Activated T-cell treated with anti-CD3 and anti-CD28 coated beads for 48 hours (primary cell): ENCODE measurements at places on chromosomes 2 and 18.

DNA sequence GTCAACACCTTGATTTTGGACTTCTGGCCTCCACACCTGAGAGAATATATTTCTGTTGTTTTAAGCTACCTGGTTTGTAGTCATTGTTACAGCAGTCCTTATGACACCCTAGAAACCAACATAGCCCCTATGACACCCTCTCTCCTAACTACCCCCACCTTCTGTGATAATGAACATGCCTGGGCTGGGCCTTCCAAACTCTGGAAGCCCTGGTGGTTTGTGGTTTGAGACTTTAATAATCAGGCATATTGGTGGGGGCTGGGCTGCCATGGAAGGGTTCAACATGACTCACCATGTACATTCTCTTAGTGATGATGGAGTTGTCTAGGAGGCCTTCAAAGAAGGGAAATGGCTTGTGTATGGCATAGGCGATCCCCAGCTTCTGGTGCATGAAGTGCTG lies 3.3 kb downstream of the SP110 start:
- DNase-seq, result no peak

DNA sequence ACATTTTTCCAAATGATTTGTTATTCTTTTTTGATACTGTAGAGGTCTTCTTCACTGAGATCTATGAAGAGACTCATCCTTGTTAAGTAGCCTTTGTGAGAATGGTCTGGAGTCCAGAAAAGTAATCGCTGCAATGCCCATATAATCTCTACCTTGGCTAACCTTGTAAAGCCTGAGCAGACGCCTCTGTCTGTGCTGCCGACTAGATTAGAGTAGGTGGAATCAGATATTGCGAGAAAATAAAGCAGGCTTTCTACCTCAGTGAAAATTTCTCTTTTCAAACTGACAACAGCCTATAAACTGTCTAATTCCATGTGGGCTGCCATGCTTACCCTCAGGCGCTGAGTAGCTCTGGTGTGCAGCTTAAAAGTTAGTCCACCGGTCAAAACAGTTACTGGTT lies 17.5 kb upstream of the CERS6 start:
- no peak for DNase-seq

GRCh38 chr2:45121236-45121927 lies 112.1 kb upstream of the SIX2 start:
- no peak for DNase-seq

DNA sequence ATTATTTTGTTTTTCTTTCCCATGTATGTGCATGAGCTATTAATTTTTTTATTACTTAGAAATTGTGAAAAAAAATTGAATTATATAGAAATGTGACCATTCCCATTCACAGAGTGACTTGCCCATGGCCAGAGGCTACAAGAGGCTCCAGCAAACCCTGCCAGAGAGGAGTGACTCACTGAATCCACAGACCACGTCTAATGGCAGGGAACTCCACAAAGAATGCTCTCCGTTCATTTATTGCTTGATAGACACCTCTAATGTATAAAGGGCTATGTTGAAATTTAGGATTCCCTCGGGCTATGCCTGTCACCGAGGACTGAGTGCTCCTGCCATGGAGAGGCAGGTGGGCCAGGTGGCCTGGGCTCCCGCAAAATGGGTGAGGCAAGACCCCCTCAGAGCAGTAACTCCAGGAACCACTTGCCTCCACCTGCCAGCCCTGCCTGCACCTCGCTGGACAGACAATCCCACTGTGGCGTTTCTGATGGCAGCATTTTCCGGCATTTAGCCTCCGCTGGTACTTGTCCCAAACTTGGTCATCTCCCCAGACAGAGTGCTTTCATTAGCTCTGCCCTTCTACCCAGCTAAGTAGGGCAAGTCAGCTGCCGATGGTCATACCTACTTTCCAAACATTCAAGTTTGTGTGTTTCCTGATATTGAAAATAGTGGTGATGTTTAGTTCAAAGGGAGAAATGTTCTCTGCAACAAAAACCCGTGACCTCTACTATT lies 200.3 kb downstream of the PRKCE start:
- DNase-seq, result no peak

DNA sequence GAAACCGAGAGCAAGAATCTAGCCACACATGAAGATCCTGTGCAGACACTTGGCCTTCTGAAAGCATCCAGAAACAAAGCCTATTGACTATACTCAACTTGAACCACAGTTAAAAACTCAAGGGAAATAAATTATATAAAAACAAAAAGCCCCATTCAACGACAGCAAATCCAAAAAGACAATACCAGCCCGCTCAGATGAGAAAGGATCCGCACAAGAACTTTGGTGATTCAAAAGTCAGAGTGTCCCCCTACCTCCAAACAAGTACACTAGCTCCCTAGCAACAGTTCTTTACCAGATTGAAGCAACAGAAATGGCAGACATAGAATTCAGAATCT lies 163.2 kb downstream of the WDPCP start:
- no peak for DNase-seq

DNA sequence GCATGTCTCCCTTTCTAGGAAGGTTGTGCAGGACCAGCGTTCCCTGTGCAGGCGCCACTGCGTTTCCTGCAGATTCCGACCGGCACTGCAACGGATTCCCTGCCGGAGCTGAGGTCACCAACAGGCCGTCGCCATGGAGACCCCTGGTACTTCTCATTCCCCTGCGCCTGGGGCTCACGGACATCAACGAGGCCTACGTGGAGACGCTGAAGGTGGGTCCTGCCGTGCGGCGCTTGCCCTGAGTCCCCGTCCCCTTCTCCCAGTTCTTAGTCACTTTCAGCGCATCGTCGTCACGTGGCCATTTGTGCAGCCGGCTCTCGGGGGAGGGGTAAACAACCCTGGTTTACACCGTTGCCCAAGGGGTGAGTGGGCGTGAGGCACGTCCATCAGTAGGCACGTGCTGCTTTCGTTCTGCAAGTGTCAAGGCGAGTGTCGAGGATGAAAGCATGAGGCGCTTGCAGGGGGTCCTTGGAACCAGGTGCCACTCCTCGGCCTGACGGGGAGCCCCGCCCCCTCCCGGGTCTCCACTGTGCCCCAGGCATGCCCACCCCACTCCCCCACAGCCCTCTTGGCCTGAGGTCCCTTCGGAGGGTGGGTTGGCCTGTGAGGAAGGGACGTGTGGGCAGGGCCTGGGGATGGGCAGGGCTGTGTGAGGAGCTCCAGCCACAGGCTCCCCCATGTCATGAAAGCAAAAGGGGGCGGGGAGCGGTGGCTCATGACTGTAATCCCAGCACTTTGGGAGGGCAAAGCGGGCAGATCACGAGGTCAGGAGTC lies 19.8 kb downstream of the DTYMK start:
- no peak for DNase-seq

- no peak for DNase-seq
Measured at GRCh38 chr18:38358805-38359657, 793.4 kb upstream of the CELF4 start.

DNA sequence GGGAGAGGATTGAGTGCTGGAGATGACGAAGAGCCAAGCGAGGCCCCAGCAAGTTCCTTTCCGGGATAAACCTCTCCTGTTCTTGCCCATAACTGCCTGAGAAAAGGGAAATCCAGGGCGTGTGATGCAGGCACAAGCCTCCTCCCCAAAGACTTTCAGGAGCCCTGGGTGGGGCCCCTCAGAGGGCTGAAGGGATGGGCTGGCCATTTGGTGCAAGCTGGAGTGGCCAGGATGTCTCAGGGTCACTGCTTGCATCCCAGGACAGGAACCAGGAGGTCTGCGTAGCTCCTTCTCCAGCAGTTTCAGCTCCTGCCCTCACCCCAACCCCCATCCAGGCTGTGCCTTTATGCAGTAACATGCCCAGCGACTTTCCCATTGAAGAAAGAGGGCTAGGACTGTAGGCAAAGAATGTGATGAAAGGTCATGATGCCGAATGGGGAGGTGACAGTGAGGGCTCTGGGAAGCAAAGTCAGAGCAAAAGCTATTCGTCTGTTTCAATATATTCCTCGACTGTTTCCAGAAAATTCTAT lies 80.2 kb downstream of the PXDN start:
- DNase-seq, result no peak

GRCh38 chr2:7963787-7964186 lies 718.1 kb upstream of the ID2 start:
- DNase-seq, result no peak

DNA sequence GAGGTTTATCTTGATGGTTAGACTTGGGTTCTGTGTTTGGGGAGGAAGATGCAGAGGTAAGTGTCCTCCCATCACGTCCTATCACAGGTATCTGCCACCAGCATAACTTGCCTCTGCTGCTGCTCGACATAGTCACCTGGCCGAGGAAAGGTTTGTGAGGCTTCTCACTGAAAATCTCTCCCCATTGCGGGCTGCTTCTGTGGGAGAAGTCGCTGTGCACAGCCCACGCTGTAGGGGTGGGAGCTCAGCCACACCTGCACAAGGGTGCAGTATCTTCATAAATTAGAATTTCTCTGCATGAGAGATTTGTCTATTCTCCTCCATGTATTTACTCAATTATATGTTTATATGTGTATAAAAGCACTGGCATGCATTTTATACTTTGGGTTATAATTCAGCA lies 415.7 kb upstream of the MYT1L start:
- no peak for DNase-seq

- DNase-seq, result no peak
Measured at GRCh38 chr2:24337890-24338289, 22.4 kb downstream of the ITSN2 start.

GRCh38 chr2:237752761-237753165 lies 45.8 kb upstream of the RBM44 start:
- DNase-seq, result peak; percentile 33

DNA sequence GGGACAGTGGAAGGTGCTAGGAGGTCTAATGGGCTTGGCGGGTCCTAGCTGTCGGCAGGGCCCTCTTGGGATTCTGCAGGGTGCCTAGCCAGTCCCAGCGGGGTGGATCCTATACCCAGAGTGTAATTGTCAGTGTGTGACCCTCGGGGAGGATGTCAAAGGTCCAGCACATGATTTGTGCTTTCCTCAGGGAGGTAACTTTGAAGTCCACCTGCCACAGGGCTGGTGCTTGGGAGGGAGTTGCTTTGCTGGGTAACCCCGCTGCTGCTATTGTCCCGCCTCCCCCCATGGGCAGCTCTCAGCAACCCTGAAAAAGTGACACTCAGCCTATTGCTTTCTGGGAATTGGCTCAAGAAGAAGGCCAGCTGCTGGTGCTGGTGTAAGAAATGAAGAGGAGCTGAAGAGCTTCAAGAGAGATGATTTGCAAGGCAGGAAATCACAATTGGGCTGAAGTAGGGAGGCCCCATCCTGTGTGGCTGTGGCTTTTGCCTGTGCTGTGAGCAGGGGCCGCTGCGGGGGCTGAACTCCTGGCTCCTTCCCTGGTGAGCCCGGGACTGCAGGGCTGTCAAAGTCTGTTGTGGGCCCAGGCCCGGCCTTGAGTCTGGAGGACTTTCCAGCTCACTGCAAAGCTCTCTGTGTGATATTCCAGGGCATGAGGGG lies 36.4 kb downstream of the EMILIN2 start:
- DNase-seq, result peak; percentile 31

DNA sequence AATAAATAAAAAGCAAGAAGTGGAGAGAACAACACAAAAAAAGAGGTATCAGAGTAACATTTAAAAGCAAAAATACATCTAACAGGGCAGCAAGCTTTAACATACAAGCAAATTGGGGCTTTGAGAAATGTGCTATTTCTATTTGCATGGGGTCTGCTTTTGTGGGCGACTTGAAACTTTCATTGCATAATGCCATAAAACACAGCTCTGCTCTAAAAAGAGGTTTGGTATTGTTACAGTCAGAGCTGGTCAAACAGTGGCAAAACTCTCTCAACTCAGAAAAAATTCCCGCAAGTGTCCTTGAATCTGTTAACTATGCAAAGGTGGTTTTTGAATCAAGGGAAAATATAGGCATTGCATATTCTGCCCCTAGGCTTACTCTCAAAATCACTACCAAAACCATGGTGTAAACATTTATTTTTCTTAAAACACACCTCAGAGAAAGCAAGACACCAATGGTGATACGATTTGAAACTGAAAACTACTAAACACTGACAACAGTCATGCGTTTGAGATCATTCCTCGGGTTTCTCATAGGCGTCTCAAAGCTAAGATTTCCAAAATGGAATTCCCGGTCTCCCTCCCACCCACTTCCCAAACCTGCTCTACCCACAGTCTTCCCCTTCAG lies 45.5 kb downstream of the RNF152 start:
- no peak for DNase-seq

DNA sequence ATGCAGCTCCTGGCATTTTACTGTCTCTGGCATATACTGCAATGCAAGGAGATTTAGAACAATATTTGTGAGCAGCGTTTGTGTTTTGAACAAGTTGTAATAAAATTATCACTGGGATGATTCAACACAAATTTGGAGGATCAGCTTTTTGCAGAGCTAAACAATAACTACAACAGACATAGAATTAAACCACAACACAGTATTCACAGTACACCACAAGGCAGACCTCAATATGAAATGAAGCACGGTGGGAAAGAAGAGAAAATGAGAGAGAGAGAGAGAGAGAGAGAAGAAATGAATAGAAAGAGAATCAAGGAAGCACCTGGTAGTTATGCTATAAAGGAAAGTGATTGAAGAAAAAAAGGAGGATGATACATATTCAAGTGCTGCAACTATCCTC lies 39.4 kb downstream of the HOXD1 start:
- no peak for DNase-seq

- DNase-seq, result no peak
Measured at GRCh38 chr18:24766376-24766775, 305.9 kb downstream of the HRH4 start.

DNA sequence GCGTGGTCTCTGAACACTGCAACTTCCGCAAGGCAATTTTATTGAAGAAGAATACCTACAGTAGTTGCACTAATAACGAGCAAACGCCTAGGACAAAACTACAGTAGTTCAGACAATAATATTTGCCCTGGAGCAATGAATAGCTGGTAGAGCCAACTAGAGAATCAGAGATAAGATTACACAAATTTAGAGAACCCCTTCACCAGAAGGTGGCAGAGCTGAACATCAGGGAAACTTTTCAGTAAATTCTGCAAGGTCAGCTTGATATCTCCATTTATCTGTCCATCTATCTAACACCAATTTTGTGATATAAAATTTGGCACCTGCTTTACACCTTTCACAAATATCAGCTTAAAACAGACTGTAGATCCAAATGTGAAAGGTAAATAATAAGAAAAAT lies 43.8 kb downstream of the CDH19 start:
- no peak for DNase-seq

DNA sequence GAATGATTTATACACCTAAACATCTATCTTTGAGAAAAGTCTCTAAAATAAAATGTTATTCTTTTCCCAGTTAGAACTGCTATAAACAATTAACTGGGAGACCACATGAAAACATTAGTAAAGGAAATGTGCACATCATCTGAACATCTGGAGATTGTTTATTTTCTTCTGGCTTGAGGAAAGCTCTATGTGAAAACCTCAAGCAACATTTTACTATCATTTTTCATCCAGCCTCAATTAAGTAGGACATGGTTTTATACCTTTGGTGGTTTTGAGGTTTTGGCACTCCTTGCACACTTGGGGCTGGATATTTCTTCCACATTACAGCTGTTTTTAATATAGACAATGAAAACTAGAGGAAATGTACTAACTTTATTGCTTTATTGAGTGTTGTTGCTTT lies 609.5 kb upstream of the SLC8A1 start:
- DNase-seq, result no peak

- no peak for DNase-seq
Measured at GRCh38 chr2:200305797-200306195, 697 bp upstream of the SPATS2L start.
